ENCODE measurements at places on chromosomes 3 and 15.

GRCh38 chr15:37397266-37398022 is 297.1 kb upstream of the MEIS2 start:
- no peak for DNase-seq

- DNase-seq = no peak
These were observed 46.7 kb upstream of the CBLB start for GRCh38 chr3:105915524-105915923.

DNA sequence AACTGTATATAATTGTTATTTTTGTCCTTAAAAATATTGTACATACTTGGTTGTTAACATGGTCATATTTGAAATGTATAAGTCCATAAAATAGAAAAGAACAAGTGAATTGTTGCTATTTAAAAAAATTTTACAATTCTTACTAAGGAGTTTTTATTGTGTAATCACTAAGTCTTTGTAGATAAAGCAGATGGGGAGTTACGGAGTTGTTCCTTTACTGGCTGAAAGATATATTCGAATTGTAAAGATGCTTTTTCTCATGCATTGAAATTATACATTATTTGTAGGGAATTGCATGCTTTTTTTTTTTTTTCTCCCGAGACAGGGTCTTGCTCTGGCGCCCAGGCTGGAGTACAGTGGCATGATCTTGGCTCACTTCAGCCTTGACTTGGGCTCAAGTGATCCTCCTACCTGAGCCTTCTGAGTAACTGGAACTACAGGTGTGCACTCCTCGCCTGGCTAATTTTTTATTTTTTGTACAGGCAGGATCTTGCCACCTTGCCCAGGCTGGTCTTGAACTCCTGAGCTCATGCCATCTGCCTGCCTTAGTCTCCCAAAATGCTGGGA is 10.7 kb downstream of the NFKBIZ start:
- DNase-seq = no peak

- no peak for DNase-seq
These were observed 15.6 kb downstream of the LZTFL1 start for GRCh38 chr3:45826321-45826720.

DNA sequence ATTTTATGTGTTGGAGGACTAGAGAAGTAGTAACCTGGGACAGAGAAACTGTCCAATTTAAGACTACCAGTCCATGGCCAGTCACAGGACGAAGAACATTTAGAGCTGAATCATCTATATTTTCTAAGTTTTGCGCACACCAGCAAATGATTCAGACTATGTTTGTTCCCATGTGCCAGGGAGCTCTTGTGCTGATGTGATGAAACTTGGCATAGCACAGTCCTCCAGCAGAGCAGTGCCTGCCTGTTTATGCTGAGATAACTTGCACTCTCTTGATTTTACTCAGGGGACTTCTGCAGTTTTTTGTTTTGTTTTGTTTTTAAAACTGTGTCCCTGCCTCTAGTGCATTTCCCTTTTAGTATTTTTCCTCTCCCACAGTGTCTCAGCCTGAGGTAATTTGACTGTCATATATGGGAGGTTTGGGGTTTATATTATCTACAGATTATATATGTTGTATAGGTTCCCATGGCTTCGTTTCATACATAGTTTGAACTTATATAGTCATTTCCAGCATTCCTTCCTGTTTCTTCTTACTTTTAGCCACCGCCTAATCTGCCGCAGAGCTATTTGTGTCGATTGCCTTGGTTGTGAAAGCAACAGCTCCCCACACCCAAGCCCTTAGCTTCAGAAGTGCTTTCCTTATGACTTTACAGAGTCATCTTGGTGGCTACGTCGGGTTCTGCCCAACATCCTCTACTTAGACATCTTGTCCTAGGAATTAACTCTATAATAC is 45.5 kb downstream of the PPM1L start:
- DNase-seq = peak; percentile 0

DNA sequence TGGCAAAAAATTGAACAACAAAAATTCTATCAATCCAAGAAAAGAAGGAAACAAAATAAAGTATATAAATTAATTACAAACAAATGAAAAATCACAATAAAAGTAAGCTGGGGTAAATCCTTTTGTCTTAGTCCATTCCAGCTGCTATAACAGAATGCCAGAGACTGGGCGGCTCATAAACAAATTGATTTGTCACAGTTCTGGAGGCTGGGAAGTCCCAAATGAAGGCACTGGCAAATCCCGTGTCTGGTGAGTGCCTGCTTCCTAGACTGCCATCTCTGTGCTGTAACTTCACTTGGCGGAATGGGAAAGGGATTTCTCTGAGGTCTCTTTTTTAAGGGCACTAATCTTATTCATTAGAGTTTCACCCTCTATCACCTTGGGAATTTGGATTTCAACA is 53.6 kb upstream of the RPL35A start:
- no peak for DNase-seq
